ENCODE measurements at places on chromosomes 1 and 21.

DNA sequence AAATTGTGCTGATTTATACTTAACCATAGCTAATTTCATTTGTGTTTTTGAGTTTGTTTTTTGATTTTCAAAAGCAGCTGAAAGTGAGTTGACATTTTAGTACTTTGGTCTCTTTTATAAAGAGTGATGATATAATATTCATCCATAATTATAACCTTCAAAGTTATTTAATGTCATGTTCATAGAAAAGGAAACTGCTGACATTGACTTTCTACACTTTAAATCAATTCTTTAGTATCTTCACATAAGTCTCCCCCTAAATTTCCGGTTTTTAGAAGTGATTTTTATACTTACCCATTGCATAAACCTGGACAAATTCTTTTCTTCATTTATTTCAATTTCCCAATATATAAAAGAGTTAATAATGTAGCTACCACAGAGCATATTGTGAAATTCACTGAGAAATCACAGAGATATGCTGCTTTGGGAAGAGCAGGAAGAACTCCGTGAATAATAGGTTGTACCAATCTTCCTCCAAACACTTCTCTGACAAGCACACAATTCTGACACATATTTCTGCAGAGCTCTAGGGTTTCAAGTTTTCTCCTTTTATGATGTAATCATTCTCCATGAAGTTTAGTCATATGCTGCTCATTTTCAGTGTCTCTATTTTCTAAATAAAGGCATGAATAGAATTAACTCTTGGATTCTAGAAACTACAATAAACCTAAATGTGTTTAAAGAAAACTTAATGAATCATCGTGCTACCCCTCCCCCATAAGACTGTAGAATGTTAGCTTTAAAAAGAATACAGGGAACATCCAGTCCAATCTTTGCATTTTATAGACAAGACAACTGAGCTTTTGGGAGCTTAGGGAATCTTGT lies 25.6 kb upstream of the CDC42BPA start:
- no peak for DNase-seq

DNA sequence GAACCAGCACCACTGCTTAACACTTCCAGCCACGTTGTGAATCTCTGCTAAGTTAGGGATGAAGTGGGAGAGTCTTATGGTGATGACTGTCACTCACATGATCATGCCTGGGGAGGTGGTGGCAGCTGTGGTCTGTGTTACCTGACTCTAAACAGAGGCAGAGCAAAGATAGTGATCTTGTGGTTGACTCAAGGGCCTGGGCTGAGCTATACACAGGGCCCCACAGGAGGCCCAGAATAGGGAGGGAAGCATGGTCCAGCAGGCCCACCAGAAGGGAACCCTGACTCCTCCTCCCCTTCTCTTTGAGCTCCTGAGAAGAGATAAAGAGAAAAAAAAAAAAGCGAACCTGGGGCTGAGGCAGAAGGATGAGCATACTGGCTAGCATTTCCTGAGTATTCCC lies 55.0 kb downstream of the PLXNA2 start:
- DNase-seq, result no peak

DNA sequence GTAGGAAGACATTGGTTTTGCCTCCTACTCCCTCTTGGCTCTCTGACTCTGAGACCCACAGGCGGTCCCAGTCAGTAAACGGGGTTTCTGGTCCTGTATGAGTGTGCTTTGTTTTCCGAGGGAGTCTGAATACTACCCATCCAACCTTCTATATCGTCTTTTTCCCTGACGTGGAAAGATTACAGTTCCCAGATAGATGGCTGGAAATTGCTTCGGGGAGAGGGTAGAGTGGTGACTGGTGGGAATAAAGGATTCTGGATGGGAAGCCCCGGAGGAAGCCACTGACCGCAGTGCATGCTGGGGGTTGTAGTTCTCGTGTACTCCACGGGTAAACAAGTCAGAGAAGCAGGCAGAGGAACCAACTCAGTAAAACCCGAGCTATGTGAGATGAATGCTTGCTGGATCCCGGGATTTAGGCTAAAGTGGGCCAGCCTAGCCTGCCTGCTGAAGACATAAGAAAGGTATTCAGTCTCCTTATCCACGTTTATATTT lies 66.2 kb upstream of the IRF2BP2 start:
- DNase-seq, result peak; percentile 14

DNA sequence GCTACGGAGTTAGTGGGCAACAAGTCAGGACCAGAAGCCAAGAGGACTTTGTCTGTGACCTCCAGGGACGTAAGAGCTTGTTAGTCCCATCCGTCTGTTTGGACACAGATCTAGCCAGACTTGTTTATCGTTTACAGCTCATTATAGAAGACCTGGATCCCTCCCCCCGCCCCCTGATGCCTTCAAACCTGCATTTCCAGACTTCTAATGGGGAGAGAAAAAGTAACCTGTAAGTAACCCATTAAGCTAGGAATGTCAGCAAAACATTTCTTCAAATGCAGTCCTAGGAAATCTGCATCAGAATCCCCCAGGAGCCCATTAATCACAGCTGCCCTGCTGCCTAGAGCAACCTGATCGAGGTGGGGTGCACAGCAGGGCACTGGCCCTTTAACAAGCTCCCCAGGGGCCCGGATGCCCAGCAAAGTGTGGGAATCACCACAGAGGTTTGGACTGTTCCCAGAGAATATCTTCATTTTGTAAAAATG lies 1.4 kb upstream of the MAD2L2 start:
- no peak for DNase-seq

GRCh38 chr21:34192646-34193285 lies 119.4 kb downstream of the MRPS6 start:
- no peak for DNase-seq

- no peak for DNase-seq
Measured at GRCh38 chr1:108512239-108513043, 47.5 kb upstream of the EEIG2 start.

GRCh38 chr1:94481473-94481933 lies 60.1 kb downstream of the F3 start:
- DNase-seq, result no peak

- no peak for DNase-seq
Measured at GRCh38 chr1:19504796-19505692, 19.7 kb upstream of the CAPZB start.

GRCh38 chr1:112436384-112437156 lies 40.6 kb downstream of the CTTNBP2NL start:
- no peak for DNase-seq

- DNase-seq, result no peak
Measured at GRCh38 chr21:44940116-44940631, 345 bp downstream of the SLX9 start.

DNA sequence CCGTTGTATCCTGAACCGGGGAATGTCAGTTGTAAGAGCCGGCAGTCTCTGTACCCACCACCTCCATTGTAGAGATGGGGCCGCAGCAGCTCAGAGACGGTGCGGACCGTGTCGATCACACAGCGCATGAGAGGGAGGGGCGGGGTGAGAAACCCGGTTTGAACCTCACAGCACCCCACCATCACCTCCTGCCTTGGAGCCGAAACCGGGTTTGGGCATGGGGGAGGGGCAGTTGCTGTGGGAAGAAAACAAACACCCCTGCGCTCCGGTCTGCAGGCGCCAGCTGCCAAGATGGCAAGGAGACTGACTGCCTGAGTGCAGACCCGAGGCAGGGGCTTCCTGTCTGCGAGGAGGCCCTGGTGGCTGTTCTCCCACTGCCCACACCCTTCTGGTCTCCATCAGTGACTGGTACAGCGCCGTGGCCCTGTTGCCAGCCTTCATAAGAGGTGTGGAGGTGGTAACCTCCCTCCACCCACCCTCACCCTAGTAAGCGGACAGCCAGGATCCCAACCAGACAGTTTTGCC lies 69.2 kb upstream of the SSBP3 start:
- DNase-seq, result no peak

DNA sequence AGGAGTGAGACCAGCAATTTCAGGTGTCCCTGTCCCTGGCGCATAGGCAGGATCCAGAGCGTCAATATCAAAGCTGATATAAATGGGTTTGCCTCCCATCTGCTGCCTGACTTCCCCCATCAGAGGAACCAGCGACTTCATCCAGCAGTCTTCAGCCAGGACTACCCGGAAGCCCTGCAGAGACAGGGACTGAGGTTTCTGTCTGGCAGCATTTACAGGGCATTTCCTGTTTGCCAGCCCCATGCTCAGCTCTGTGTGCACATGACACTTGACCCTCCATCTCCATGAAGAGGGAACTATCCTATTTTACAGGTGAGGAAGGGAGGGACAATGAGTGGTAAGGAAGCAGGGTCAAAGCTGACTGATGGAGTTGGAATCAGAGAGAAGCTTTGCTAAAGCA lies 7.2 kb downstream of the AGMAT start:
- no peak for DNase-seq

- no peak for DNase-seq
Measured at GRCh38 chr1:220335668-220336067, 63.4 kb upstream of the RAB3GAP2 start.

DNA sequence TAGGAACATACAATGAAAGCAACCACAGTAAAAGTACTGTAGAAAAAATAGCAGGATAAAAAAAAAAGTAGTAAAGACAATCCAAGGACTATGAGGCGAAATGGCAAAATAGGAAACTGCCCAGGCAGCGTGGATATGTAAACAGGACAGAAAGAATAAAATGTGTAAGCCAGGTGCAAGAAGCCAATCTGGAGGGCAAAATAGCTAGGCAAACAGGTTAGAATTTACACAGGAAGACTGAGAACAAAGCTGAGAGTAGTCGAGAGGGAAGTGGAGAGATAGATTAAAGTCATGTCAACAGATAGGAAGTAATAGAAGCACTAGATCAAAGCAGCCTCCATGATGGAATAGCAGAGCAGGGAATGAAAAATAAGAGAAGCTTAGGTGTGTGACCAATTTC lies 124.2 kb upstream of the B3GALT2 start:
- DNase-seq, result no peak
